ENCODE measurements at places on chromosomes 2 and 18.

DNA sequence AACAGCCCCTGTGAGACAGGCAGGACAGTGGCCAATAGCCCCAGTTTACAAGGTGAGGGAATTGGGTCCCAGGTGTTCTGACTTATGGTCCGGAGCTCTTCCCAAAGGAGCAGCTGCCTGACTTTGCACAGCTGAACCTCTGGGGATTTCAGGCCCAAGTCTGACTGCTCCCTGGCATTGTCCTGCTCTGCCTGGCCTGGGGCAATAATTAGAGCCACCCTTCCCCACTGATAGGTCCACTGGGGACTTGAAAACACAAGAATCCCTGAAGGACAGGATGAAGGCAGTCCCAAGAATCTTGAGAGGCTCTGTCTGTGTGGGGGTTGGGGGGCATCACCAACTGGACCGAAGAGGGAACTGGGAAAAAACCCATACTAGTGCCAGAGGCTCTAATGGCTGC lies 3.7 kb upstream of the FEV start:
- no peak for DNase-seq

DNA sequence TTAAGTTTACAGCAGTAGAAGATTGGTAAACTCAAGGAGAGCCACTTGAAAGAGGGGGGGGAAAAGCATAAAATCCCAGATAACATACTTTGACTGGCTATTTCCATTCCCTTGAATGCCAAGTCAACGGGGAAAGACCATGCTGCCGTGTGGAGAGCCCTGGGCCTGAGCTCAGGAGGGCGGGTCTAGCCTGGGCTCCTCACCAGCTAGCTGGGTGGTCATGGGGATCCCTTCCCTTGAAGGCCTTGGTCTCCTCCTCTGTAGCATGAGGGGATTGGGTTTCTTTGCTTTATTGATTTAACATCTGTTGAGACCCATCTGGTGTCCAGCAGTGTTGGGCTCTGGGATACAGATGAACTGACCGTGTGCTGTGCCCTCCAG lies 35.0 kb downstream of the TEX51 start:
- no peak for DNase-seq

GRCh38 chr2:27805180-27805579 lies 33.7 kb downstream of the MRPL33 start:
- DNase-seq = no peak

DNA sequence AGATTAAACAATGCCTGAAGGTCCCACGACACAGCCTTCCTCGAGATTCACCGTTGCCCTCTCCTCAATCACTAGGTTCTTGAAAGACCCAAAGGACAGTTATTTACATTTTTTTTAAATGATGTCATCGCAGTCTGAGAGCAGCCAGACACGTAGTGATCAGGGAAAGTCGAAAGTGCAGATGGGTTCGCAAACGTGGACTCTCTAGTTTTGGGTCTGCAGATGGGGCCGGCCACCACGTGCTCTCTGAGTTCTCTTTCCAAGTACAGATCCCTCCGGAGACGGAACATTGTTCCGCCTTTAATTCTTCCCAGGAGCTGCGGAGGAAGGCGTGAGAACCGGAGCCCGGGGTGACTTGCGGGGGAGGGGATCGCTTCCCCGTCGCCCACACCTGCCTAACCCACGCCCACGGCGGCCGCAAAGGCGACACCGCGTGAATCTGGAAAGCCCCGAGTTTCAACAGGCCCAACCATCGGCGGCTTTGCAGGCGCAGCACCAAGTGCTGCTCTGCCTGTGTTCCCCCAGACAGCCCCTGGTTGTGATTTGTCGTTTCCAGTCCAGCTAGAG lies 54.3 kb downstream of the PKDCC start:
- DNase-seq = no peak

DNA sequence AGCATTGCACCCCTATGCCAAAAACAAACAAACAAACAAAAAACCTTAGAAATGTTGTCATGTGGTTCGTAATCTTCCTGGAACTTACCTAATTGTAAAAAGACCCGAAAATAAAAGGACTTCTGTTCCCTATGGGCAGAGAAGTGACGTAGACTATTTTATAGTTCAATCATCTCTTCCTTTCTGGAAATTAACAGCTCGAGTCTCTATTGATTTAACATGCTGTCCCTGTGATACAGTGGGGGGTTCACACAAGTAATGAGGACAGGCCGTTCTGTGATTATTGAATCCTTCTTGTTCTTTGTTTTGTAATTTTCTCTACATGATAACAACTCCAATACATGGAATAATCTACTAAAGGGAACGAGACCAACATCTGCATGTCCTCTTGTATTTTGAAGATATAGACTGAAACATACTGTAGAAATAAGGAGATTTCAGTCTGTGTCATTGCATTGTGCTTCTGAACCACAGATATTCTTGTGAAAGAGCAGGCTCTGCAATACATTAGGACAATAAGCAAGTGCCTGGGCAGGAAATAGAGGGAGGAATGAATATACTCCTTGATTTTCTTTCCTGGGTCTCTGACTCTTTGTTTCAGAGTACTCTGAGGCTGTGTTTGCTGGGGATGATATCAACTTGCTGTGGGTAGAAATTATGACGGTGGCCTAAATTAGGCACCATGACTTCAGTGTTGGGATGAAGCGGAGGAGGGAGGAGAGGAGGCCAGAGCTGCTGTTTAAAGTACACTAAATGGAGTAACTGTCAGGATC lies 65.7 kb upstream of the PPM1B start:
- no peak for DNase-seq

GRCh38 chr18:67672716-67673115 lies 156.2 kb upstream of the DSEL start:
- DNase-seq = no peak

DNA sequence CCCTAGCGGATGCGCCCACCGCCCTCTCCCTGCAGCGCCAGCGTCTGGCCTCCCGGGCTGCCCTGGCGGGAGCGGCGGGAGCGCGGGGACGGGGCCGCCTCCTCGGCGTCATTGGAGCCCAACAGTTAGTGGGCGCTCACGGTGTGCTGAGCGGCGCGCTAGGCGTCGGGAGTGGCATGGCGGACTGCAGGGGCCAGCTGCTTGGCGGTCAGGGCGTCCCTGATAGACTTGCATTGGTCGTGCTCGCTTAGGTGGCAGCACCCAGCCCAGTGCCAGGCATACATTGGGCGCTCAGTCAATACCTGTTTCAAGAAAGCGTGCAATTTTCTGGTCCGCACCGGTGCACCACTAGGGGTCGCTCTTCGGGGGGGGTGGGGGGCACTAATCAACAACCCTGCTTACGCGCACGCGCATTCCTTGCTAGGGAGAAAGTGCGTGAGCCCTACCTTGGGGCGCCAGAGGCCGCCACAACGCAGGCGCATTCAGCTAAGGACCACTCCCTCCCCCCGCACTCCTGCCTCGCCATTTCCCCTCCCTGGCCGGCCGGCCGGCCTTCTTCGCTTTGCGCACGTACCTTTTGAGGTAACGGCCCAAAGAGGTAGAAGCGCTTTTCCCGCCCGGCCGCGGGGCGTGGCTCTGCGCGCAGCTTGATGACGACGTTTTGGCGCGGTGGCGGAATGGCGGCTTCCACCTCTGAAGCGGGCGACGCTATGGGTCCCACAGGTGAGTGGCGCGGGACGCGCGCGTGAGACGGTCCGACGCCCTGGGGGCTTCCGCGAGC lies 411 bp upstream of the MZT2A start:
- peak; percentile 85 for DNase-seq

GRCh38 chr2:99425022-99425421 lies 64.8 kb downstream of the REV1 start:
- DNase-seq = peak; percentile 39

DNA sequence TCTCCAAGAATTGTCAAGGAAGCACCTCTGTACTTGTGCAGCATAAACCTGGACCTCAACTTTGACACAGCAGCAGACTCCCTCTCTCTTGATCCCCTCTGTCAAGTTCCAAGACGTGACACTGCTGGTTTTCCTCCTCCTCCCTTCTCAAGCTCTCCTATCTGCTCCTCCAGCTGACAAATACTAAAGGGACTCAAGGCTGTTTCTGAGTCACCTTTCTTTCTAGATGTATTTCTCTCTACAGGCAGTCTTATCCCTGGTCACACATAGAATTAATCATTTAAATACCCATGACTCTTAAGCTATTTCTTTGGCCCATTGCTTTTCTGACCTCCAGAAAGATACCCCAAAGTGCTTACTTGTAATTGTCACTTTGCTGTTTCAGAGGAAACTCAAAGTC lies 53.5 kb downstream of the SEPTIN10 start:
- DNase-seq = no peak

GRCh38 chr2:72788756-72789155 lies 37.1 kb downstream of the EXOC6B start:
- DNase-seq = peak; percentile 90

DNA sequence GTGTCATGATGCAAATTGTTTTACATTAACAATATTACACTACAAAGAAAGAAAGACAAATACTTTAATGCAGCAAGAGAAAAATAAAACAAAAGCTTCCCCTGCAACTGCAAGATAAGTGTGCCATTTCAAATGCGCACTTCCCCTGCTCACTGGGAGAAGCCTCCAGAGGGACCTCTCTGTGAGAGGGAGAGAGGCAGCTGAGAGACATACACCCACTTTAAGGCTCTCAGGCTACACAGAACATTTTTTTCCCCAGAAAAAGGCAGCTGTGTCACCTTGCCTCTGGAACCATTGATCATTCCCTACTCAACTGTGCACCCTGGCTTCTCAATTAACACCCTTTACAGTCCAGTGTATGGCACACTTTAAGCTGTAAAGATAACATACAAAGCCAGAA lies 75.2 kb downstream of the DPP4 start:
- DNase-seq = no peak

DNA sequence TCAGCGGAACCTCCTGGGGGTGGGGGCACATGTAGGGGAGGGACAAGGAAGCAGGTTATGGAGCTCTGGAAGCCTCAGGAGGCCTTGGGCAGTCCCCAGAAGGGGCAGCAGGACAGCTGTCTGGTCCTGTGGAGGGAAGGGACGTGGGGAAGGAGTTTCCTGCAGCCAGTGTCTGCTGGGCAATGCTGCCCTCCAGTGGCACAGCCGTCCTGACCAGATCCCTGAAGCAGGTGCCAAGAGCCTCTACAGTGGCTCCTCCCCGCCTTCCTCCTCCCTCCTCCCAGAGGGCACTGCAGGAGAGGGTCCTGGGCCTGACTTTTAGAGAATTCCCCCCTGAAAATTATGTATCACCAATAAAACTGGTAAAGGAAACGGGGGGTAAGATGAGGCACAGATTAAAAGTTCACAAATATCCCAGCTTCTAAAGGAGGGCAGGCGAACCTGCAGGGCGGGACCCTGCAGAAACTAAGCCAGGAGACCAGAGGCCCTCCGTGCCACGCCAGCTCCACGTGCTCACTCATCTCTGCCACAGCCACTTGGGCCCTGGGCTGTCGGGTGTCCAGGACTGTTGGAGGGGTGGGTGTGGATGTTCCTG lies 258.5 kb downstream of the TWIST2 start:
- DNase-seq = peak; percentile 22

DNA sequence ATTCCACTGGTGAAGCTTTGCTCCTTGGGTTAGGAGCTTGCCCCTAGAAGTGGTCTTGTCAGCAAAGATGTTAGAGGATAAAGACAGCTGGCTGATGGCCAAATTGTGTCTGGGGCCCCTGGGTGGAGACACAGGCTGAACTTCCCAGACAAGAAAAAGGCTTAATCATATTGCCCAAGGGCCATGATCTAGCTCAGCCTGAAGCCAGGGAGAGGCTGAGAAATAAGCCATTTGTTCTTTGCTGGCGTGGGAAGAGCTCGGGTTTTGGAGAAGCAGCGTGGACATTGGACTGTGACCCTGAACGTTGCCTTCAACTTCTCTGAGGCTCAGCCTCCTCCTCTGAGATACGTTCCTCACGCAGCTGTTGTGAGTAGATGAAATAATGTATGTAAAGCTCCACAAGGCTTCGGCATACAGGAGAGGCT lies 153.0 kb downstream of the ZFP36L2 start:
- peak; percentile 54 for DNase-seq

DNA sequence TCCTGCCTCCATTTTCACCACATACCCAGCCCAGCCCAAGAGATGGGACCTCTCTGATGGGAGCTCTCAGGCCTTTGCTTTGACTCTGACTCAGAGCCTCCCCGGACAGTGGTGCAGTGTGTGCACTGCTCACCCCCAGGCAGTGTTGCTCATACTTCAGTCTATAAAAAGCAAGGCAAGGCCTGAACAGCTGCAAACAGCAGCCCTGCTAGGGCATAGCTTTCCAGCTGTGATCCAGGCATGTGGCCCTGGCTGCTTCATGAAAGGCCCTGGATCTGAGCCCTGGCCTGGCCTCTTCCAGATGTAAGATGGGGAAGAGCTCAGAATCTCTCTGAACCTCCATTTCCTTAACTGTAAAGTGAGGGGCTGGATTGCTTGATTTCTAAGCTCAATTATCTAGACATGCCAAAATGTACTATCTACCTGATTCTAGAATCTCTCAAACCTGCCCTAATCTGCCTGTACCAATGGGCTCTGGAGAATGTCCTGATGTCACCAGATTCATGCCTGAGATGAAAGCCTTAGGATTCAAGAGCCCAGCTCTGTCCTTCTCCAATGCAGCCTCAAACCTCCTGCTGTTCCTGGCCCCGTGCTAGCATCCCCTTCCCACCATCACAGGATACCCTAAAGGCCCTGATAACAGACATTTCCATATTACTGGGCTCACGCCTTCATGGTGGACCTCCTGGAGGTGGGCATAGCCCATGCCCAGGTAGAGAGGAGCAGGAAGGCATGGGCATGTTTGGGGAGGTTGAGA lies 206.9 kb downstream of the ARL4C start:
- DNase-seq = peak; percentile 82

DNA sequence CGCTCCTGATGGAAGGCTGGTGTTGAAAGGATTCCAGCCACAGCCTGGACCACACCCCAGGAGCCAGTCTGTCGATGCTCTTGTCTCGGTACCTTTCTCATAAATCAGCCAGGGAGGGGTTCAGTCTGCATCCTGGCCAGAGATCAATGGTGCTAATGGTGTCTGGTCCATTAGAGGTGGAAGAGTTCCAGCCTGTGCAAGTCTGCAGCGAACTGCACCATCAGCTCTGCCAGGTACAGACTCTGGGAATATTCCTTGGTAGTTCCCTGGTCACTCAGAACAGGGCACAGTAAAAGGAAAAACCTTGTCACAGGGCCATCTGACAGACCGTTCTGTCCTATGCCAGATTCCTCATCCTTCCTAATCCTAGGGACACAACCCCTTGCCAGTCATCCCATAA lies 164.3 kb downstream of the MTCL1 start:
- no peak for DNase-seq

DNA sequence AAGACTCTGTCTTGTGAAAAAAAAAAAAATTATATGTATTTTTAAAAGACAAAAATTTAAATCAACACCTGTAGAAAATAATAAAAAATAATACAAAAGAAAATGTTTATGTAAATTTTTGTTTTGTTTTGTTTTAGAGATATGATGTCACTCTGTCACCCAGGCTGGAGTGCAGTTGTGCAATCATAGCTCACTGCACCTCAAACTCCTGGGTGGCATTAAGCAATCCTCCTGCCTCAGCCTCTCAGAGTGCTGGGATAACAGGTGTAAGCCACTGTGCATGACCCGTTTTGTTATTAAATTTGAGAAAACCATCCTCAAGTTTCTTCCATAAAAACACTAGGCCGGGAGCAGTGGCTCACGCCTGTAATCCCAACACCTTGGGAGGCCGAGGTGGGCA lies 56.2 kb upstream of the B3GNT7 start:
- no peak for DNase-seq

DNA sequence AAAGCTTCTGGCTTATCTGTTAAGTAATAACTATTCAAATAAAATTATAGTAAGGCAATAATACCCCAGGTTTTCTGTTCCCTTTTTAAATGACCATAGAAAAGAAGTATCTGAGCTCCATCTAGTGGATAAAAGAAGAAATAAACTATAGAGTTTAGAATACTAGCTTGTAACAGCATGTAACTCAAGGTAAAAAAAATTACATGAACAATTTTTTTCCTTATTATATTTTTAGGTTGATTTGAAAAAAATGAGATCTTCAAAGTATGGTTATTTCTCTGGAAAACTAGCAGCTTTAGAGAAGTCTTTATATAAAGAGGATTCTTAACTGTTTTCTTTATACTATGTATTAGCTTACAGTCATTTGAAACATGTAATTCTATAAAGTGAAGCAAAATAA lies 58.1 kb downstream of the NCKAP1 start:
- DNase-seq = peak; percentile 21
